ENCODE measurements at places on chromosomes 7 and 10. TPM values are rescaled to one million over a fixed set of nuclear protein-coding genes. Genes with fewer than 3 reads are reported as not detected.

Gene TRPV5
- total RNA-seq, result not detected

Gene STAM
- total RNA-seq, result 28.0 TPM

Gene COL28A1
- 0.91 TPM for total RNA-seq

Gene CYP2W1
- total RNA-seq, result 0.03 TPM

Gene MMD2
- total RNA-seq, result not detected

Gene CABCOCO1
- not detected for total RNA-seq

Gene ATOH7
- total RNA-seq, result 0.19 TPM

Gene SKAP2
- total RNA-seq, result 17.4 TPM

Gene C10orf88
- 9.5 TPM for total RNA-seq

Gene HERPUD2
- total RNA-seq, result 14.9 TPM

Gene SPAG6
- not detected for total RNA-seq

Gene GNAT3
- total RNA-seq, result not detected

Gene GAD2
- not detected for total RNA-seq

Gene GIGYF1
- 18.5 TPM for total RNA-seq

Gene CHST15
- total RNA-seq, result 9.0 TPM

Gene PMS2
- total RNA-seq, result 15.3 TPM

Gene NRG3
- not detected for total RNA-seq

Gene IDI1
- total RNA-seq, result 27.4 TPM

Gene CAV1
- total RNA-seq, result 457 TPM

Gene OR2A12
- total RNA-seq, result not detected

Gene SDK1
- 0.46 TPM for total RNA-seq

Gene GPNMB
- 3.2 TPM for total RNA-seq

Gene SAP25
- total RNA-seq, result 0.28 TPM
